ENCODE measurements at places on chromosomes 6 and 20.
A peak's percentile ranks its signal among the peaks of the same experiment; 100 is the strongest.

DNA sequence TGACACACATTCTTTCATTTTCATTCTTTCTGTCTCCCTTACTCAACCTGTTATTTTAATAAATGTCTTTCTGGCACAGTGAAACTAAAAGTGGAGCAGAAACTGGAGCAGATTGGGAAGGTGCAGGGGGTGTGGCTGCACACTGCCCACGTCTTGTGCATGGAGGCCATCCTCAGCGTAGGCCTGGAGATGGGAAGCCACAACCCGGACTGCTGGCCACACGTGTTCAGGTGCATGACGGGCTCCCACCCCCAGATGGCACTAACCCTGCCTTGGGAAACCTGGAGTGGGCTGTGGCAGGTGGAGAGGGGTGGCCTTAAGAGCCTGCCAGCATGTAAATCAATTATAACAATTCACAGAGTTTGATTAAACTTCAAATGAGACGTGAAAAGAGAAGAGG, 71.4 kb upstream of the PBOV1 start:
- DNase-seq = no peak

GRCh38 chr20:32456869-32457478, 98.8 kb downstream of the ASXL1 start:
- peak; percentile 84 for DNase-seq

GRCh38 chr20:51486197-51487005, 56.1 kb downstream of the NFATC2 start:
- no peak for DNase-seq

- DNase-seq = peak; percentile 76
Observed at GRCh38 chr6:157667211-157668008, 155.6 kb upstream of the SNX9 start.

DNA sequence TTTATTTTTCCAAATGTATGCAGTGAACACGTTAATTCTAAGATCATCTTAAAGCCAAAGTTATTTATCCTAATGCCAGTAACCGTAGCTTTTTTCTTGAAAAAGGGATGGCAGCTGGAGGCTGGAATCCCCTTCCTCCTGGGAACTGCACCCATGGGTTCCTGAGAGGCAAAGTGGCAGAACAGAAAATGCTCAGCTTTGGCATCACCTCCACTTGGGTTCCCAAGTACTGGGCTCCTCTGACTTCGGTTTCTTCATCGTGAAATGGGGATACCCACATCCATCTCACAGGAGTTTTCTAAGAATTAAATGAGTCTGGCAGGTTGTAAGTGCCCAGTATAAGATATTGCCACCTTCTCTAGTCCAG, 6.2 kb upstream of the DDX43 start:
- DNase-seq = no peak

DNA sequence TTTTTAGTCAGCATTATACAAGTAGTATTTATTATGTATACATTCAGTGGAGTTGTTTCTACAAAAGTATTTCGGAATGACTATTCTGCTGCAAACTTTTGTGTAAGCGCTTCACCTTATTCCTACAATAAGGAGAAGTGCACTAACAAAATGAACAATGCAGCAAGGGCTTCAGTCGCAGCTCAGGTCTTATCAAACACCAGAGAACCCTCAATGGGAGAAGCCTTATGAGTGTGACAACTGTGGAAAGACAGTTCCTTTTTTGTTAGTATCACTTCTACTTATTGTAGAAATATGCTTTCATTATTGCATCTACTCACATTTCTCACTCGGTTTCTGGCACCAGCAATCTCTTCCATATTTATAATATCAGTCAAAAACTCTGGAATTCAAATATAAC, 18.8 kb downstream of the ZKSCAN3 start:
- no peak for DNase-seq

DNA sequence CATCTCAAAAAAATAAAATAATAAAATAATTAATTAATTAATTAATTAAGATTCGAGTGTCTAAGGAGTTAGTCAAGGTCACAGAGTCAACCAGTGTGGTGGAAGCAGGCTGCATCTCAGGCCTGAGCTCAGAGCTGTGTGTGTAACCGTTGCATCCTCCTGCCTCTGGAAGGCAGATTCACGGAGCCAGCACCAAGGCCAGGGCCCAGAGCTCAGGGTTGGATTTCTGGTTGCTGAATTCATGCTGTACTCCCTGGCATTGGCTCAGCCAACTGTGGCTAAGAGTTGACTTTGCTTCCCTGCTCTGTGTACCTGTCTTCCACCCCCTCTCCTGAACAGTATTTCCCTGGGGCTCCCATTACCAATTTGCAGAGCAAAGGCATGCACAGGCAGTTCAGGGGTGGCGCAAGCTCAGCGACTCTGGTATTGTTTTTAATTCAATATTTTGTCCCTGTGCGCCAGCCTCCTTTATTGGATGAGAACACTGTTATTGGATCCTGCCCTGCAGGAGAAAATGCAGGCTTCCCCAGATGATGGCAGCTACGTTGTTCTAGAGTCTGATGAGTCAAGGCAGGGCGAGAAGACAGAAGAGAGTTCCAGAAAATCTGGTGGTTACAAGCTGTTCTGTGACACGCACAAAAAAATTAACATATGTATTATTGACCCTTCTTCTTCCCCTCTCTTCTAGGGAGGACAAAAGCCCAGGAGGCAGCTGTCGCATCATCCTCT, 12.3 kb upstream of the CTNNBL1 start:
- no peak for DNase-seq

DNA sequence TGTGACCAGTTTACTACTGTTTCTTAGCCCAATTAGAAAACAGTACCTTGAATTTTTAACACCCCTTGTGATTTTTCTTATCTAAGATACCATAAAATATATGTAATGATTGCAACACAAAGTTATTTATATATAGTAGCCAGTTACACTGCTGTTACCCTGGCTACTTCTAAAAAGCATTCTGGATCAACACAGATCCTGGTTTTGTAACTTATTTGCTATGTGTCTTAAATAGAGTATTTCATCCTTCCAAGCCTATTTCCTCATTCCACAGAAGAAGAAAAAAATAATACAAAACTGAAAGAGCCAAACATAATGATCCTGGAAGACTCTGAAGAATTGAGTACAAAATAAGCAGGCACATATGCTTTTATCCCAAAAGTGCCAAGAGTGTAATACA, 19.0 kb upstream of the GSTA4 start:
- no peak for DNase-seq

DNA sequence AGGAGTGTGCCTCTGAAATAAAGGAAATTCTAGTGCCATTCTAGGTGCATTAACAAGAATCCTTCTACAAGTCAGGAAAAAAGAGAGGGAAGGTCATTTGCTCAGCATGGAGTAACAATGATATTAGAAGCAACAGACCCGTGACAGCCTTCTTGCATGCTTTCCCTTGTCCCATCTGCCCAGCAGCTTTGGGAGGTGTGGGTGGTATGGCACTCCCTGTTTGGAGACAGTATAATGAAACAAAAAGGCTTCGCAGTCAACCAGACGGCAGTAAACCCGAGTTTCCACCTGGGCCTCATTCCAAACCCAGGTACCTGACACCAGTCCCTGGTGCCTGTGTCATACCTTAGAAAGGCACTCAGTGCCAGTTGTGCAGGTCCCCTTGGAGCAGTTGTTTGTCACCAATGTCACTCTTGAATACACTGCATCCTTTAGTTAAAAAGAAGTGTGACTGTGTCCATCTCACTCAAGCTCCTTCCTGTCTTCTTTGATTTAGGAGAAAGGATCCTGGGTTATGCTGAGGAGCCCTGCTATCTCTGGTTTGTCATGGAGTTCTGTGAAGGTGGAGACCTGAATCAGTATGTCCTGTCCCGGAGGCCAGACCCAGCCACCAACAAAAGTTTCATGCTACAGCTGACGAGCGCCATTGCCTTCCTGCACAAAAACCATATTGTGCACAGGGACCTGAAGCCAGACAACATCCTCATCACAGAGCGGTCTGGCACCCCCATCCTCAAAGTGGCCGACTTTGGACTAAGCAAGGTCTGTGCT, 14.7 kb downstream of the STK35 start:
- DNase-seq = no peak

- no peak for DNase-seq
Observed at GRCh38 chr6:52634211-52634610, 36.7 kb upstream of the TMEM14A start.

- no peak for DNase-seq
Observed at GRCh38 chr6:82088978-82089771, 158.4 kb downstream of the IBTK start.

DNA sequence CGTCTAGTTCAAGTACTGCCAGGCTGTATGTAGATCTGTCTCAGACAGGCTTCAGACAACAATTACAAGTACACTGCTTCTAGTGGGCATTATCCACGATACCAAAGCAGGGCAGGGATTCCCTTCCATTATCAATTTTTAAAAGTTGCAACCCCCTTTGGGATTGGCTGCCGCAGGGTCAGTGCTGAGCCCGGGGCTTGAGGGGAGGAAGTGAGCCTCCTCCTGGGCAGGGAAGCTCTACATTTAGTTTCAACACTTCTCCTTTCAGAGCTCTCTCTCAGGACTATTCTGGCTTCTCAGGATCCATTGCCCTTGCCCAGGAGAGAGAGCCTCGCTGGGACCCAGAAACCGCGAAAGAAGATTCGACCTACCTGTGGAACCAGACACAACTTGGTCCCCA, 1.5 kb downstream of the HTR1B start:
- no peak for DNase-seq

GRCh38 chr6:37723016-37723415, 25.3 kb upstream of the MDGA1 start:
- DNase-seq = no peak

- DNase-seq = no peak
Observed at GRCh38 chr6:85865420-85866369, 223.0 kb upstream of the SYNCRIP start.

DNA sequence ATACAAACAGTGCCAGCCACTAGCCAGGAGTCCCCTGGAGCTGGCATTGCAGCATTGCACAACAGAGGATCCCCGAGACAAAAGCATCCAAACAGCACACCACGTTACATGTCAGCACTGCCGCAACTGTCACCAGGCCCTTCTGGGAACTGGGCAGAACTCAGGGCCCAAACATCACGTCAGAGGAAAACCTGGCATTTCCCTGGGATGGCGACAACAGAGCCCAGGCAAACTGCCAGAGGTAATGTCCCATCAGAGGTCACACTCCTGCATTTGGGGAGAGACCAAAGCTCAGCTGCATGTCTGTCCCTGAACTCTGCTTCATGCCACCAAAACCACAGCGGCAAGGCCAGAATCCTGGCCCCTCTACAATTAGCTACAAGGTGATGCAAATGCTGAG, 36.3 kb downstream of the PPP1R3G start:
- no peak for DNase-seq

DNA sequence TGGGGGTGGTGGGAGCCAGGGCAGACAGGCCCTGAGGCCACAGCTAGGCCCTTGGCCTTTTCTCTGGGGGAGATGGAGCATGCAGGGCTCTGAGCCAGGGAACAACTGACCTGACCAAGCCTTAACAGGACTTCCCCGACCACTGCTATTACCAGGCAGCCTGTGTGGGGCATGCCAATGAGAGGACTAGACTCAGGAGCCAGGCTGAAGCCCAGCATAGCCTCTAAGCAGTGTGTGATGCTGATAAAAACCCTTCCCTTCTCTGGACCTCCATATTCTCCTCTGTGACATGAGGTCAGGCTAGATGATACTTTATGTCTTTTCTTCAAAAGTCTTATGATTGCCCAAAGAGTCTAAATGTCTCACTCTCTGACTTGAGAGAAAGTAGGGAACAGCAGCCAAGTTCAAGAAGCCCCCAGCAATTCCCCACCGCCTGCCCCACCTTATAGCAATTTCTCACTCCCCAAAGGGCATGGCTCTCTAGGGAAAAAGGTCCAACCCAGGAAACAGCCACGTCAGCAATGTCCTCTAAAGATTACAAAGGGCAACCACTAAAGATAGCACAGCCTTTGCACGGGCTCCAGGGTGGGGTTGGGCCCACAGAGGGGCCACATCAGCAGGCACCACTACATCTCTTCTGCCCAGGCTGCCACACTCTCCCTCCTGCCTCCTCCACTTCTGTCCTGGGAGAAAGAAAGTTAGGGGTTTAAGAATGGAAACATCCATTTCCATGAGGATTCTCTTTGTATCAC, 71.3 kb downstream of the TRERF1 start:
- no peak for DNase-seq

DNA sequence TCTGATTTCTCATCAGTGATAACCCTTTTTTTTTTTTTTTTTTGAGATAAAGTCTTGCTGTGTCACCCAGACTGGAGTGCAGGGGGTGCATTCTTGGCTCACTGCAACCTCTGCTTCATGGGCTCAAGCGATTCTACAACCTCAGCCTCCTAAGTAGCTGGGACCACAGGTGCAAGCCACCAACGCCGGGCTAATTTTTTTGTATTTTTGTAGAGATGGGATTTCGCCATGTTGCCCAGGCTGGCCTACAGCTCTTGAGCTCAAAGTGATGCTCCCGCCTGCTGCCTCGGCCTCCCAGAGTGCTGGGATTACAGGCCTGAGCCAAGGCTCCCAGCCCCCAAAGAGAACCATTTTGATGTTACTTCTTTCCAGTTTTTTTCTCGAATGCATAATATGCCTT, 2.2 kb downstream of the FABP7 start:
- DNase-seq = no peak

GRCh38 chr6:136173519-136174507, 76.3 kb downstream of the MTFR2 start:
- no peak for DNase-seq

- DNase-seq = no peak
Observed at GRCh38 chr6:56021943-56022342, 146.6 kb upstream of the BMP5 start.

DNA sequence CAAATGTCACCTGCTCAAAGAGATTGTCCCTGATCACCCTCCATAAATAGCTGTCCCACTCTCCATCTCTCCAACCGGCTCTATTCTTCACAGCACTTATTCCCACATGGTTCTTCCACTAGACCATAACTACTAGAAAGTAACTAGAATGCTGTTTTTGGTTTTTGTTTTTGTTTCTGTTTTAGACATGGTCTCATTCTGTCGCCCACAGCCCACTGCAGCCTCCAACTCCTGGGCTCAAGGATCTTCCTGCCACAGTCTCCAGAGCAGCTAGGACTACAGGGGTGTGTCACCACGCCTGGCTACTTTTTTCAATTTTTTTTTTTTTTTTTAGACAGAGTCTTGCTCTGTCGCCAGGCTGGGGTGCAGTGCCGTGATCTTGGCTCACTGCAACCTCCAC, 12.2 kb downstream of the MMP24 start:
- no peak for DNase-seq
